CD4-positive, alpha-beta T cell treated with Interleukin-15 for 4 hours (primary cell): ENCODE measurements at places on chromosomes 5 and 9.

GRCh38 chr9:136002881-136003280, 41.7 kb upstream of the UBAC1 start:
- no peak for DNase-seq

DNA sequence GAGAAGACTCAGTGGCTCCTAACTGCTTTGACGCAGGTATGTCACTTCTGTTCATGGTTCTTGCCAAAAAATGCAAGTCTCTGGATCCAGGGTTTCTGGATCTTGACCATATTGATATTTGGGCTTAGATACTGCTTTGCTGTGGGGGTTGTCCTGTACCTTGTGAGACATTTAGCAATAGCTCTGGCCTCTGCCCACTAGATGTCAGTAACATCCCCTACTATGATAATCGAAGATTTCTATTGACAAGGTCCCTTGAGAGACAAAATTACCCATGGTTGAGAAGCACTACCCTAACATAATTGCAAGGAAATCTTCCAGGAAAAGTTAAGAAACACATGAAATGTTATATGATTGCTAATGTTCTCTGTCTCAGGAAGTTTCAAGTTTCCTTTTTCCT, 285.4 kb downstream of the TMEM232 start:
- DNase-seq: no peak

GRCh38 chr9:109931623-109932022, 151.6 kb downstream of the PALM2AKAP2 start:
- DNase-seq: no peak

GRCh38 chr9:81530310-81530810, 159.0 kb downstream of the TLE1 start:
- DNase-seq: no peak

DNA sequence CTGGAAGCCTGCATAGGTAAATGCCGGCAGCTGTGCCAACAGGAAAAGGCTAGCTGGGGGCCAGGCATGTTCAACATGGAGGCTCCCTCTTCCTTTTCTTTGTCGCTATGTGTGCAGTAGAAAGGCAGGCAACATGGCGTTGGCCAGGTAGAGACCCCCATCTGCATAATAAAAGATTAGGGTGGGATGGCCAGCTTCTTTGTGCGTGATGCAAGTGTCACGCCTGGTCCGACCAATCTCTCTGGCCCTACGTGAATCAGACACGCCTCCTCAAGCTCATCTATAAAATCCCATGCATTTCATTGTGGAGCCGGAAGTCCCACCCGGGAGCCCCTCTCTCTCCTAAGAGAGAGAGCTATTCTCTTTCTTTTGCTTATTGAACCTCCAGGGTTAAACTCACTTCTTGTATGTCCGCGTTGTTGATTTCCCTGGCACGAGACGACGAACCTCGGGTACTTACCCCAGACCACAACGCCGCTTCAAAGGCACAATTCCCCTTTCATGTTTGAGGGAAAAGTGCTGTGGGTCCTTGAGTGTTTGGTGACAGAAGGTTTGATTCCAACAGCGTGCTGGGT, 25.0 kb upstream of the C5orf47 start:
- DNase-seq: peak; percentile 6

DNA sequence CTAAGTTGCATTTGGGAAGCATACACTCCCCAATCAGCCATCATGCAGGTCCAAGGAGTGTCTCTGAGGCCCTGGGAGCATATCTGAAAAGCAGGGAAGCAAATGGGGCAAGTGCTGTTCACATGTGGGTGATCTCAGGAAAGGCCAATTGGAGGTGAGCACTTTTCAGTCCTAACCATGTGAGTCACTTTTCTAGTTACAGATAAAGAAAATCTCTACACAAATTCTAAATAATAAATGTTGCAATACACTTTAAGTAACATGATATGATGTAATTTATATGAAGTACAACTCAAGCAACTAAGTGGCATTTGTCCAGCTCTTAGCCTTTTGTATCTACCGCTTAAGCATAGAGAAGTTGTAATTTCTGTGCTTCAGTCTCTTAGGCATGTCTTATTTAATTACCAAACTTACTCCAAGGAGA, 18.4 kb downstream of the ADAMTS16 start:
- DNase-seq: no peak

DNA sequence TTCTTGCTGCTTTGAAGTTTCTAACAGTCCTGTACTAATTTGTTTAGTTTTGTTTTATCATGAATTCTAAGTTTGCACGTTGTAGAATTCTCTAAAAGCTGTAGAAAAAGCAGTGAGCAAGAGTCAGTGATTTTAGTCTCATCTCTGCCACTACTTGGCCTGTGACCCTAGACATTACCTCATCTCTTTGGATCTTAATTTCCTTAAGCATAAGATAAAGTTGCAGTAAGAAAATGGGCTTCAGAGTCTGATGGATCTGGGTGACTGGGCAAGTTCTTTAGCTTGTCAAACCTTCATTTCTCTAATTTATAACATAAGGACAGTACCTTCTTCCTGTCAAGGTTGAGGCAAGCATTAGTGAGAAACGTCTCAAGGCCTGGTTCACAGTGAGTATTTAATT, 247.9 kb downstream of the DMRT2 start:
- DNase-seq: no peak

- DNase-seq: no peak
These were observed 56.8 kb downstream of the UGCG start for GRCh38 chr9:111953444-111953843.
